ENCODE measurements at places on chromosomes 12 and 14. TPM values are rescaled to one million over a fixed set of nuclear protein-coding genes. Genes with fewer than 3 reads are reported as not detected.

KITLG gene
- total RNA-seq: 21.9 TPM

PCK2 gene
- 23.6 TPM for total RNA-seq

IAPP gene
- total RNA-seq: not detected

CLEC4E gene
- total RNA-seq: 0.41 TPM

FAM186B gene
- total RNA-seq: 0.15 TPM

LRCOL1 gene
- not detected for total RNA-seq

ANKRD9 gene
- total RNA-seq: 7.0 TPM

LTBP2 gene
- total RNA-seq: 7.7 TPM

OR4K13 gene
- not detected for total RNA-seq

AQP2 gene
- not detected for total RNA-seq

CSRP2 gene
- total RNA-seq: 20.3 TPM

TSPAN8 gene
- total RNA-seq: 0.11 TPM

ABHD12B gene
- total RNA-seq: not detected

KRT77 gene
- total RNA-seq: not detected

PYM1 gene
- total RNA-seq: 38.8 TPM

Measured in A549 treated with dexamethasone at 1 μM for 4 hours (cell line).